ENCODE measurements at places on chromosomes 16 and 17.

- DNase-seq = no peak
Measured at GRCh38 chr17:40333781-40334448, 24.9 kb downstream of the RARA start.

GRCh38 chr17:4386406-4386805 is 19.9 kb upstream of the UBE2G1 start:
- DNase-seq = no peak

GRCh38 chr16:77931058-77931457 is 91.3 kb upstream of the CLEC3A start:
- DNase-seq = no peak

- DNase-seq = no peak
Measured at GRCh38 chr17:27538156-27538955, 82.1 kb downstream of the KSR1 start.

DNA sequence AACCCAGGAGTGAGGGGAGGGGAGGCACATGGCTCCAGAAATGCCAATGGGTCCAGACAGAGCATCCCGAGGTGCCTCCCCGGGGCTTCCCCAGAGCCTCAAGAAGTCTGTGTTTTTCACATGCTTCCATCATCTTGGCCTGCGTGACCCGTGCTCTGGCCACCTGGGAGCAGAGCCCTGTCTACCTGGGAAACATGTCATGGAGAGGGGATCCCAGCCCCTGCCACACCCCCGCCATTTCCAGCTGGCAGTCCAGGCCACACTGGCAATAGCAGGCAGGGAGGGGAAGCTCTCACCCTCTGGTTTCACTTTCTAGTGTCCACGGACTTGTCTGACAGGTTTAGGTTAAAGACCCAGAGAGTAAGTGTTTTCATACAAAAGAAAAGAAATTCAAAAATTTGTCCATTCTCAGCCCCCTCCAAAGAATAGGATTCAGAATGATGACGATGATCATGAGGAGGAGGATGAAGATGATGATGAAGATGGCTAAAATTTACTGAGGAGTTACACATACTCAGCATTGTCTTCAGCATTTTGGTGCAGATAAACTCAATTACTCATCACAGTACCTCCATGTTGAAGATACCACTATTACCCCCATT is 9.0 kb downstream of the SMIM5 start:
- DNase-seq = no peak

- no peak for DNase-seq
Measured at GRCh38 chr16:74580833-74581232, 26.1 kb downstream of the GLG1 start.

DNA sequence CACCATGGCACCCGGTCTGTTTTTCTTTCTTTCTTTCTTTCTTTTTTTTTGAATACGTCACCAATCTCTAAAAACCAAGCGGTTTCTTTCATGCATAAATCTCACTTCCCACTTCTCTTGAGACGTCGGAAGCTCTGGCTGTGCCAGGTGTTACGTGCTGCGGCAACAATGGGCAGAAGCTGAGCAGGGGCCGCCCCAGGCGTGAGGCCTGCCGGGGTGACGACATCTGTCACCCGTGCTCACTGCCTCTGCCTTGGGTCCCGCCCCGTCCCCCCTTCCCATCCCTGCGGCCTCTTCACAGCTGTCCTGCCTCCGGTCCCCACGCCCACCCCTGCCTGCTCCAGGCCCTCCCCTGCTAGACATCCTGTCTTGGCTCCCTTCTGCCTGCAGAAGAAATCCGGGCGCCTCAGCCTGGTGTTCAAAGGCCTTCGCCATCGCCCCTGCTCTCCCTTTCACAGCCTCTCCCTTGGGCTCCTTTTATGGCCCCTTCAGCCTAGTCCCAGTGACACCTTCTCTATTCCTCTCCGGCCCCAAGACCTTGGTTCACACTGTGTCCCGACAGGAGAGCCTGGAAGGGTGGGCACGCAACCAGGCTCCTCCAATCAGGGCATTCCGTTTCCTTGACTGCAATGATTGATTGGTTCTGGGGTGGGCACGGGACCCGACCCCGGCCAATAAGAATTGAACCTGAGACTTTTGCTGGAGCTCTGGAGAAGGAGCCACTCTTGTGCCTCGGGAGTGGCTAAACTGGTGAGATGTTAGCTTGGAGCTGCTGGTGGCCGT is 4.8 kb downstream of the P2RX1 start:
- peak; percentile 49 for DNase-seq
